WERI-Rb-1 (cell line): ENCODE measurements at places on chromosomes 6 and 20.

DNA sequence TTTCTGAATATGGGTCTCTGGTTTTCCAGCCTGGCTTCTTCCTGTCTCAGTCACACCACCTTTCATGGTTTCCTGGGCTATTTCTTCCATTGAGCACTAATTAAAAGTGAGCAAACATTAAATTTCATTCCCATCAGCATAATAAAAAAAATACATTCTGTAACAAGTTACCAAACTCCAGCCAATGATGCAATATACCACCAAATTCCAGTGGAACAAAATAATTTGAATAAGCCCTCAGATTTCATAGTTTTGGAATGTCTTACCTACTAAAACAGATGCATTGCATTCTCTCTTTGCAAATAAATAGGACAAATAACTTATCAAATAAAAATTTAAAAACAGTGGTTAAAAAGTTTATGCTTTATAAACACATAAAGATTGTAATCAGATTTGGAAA, 97.8 kb upstream of the PRDM1 start:
- DNase-seq, result no peak

DNA sequence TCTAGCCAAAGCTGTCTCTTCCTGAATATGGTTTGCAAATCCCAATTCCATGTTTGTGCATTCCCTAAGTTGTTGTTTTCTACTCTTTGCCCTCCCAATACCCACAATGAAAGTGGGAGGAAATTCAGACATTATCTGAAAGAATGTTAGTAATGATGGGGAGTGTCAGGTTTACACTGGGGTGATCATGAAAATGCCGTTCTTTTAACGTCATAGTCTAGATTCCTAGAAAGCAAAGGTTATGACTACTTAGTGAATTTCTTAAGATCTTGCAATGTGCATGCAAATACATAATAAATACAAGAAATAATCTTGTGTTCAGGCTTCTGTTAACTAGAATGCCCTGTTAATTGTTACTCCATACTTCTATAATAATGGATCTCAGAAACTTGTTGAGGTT, 101.0 kb downstream of the LCA5 start:
- no peak for DNase-seq

DNA sequence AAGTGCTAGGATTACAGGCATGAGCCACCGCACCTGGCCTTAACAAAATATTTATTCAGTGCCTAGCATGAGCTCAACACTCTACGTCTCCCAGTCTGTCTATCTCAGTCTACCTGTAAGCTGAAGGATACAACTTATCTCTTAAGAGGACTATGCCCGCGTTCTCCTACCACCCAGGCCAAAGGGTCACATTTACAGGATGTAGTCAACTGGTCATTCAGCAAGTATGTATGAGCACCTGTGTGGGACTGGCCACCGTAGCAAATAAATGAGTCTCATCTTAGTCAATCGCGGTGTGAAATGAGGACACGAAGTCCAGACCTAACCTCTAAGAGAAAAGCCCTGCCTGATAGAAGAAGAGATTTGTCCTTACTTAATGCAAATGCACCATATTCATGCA, 49.9 kb downstream of the MUC22 start:
- no peak for DNase-seq

DNA sequence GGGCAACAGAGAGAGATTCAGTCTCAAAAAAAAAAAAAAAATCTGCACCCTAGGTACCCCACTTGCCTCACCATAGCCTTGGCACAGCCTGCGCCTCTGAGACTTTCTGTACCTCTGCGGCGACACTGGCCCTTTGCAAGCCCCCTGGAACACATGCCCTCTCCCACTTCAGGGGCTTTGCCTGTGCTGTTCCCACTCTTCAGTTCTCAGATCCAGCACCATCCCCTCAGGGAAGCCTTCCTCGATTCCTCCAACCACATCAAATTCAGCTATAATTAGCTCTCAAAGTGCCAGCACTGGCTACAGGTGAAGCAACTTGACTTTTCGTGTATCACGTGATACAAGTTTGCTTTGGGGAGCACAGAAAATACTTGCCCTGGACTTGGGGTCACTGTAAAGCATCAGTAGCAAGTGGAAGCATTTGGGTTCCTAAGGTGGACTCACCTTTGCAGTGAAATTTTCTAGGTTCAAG, 2.1 kb upstream of the UBE2V1 start:
- no peak for DNase-seq

DNA sequence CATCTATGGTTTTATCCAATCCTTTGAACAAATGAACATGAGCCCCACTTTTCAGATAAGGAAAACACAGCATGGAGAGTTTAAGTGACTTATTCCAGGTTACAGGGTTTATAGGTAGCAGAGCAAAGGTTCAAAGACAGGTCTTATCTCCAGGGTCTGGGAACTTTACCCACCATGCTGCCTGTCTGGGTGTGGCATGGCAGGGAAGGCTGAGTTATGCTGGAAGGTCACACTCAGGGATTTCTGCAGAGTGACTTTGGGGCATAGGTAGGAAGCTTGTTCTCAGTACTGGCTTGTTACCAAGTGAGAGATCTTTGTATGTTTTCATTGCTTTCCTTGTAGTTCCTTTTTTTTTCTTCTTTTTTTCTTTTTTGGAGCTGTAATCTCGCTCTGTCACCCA, 1.8 kb downstream of the ZNF831 start:
- DNase-seq, result no peak

DNA sequence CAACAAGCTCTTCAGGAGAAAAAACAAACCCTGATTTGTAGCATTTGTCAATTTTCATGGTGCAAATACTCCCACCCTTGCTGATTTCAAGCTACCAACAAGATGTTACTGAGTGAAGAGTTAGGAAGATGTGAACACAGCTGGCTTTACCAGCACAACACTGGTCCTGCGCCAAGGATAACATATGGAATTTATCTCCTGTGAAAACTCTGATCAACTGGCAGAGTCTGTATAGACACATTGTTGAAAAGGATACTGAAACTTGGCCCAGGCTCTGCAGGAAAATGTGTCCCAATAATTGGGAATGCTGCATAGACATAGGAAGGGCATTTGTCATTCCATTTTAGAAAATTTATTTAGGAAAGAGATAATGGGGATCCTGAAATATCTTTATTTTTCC, 29.0 kb downstream of the OTOR start:
- no peak for DNase-seq

DNA sequence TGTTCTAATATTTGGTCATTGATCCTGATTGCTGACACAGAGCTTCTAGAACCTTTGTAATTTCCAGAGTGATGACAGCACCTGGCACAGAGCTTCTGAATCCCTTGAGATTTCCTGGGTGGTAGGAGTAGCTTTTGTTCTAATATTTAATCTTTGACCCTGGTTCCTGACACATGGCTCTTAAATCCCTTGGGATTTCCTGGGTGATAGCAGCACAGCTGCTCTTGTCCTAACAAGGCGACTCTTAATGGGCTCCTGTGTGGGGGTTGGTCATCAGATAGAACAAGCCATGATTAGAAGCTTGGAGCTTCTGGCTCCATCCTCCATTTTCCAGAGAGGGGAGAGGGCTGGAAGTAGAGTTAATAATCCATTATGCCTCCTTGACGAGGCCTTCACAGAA, 18.4 kb downstream of the GMPR start:
- peak; percentile 92 for DNase-seq

GRCh38 chr6:136612666-136613389, 62.6 kb upstream of the MAP7 start:
- no peak for DNase-seq
